ENCODE measurements at places on chromosomes 11 and 22. TPM values are rescaled to one million over a fixed set of nuclear protein-coding genes. Genes with fewer than 3 reads are reported as not detected.

DNA sequence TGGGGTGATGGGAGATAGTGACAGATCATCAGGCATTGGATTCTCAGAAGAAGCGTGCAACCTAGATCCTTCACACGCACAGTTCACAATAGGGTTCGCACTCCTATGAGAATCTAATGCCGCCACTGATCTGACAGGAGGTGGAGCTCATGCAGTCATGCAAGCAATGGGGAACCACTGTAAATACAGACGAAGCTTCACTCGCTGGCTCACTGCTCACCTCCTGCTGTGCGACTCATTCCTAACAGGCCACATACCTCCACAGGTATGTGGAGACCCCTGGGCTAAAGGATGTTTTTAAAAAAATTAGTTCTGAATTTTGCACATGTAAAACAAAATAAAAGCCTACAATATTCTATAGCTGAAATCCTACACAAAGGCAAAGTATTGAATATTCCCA is 20.5 kb upstream of the TEAD1 start:
- DNase-seq: no peak

THY1 gene
- total RNA-seq: 15.3 TPM

GRCh38 chr11:17794981-17795380 is 60.4 kb downstream of the KCNC1 start:
- DNase-seq: no peak

TNNT3 gene
- total RNA-seq: not detected

DNA sequence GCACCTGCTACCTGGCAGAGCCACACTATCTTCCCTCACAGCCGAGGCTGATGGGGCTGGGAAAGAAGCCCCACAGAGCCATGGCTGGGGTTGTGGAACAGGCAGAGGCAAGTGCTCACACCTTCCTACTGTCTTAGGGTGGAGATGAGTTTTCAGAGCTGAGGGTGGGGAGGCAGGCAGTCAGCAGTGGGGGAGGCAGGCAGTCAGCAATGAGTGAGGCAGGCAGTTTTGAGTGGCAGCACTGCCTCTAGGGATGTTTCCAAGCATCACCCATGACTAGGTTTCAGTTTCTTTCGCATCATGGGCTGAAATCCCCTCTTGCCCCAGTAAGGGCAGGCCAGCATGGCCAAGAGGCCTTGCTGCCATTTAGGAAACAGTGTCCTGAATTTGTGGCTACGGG is 41.6 kb upstream of the NTM start:
- no peak for DNase-seq

SMC1B gene
- not detected for total RNA-seq

GRCh38 chr11:116563028-116563711 is 209.6 kb downstream of the BUD13 start:
- peak; percentile 1 for DNase-seq

DNA sequence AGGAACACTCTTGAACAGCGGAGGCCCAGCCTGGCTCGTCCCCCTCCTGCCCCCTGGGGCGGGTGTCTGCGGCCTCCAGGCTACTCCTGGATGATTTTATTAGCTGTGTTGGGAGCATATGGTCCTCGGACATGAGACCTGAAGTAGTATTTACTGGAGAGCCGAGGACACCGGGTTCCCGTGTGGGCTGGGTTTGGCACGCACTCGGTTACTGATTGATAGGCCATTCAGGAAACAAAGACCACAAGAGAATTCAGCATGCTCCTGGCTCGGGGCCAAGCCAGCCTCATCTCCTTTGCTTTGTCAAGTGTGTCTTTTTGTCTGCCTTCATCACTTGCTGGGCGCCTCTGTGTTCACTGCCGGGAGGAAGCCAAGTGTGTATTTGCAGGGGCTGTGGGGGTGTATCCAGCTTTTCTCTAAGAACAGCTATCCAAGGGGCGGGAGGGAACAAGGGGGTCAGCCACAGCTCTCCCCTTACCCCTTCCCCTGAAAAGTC is 9.7 kb downstream of the FXYD2 start:
- peak; percentile 99 for DNase-seq

GRCh38 chr11:35324183-35324886 is 95.0 kb downstream of the SLC1A2 start:
- DNase-seq: peak; percentile 40

JRKL gene
- total RNA-seq: 16.0 TPM

DMC1 gene
- total RNA-seq: 2.0 TPM

DNA sequence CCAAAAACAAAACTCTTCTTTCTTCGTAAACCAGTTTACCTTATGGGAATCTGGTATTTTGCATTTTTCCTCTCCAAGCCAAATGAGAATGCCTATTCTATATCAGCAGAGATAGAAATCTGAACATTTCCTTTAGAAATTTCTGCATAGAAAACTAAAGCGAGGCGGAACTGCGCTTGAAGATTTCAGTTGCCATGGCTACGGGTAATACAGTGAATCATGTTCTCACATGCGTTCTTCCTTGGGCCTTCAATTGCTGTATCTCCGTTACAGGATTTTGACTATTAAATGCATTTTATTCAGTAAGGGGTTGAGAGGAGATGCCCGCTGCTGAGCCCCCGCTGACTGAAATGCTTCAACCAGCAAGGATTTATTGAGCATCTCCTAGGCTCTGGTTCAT is 108.2 kb upstream of the CRYBB3 start:
- no peak for DNase-seq

DNA sequence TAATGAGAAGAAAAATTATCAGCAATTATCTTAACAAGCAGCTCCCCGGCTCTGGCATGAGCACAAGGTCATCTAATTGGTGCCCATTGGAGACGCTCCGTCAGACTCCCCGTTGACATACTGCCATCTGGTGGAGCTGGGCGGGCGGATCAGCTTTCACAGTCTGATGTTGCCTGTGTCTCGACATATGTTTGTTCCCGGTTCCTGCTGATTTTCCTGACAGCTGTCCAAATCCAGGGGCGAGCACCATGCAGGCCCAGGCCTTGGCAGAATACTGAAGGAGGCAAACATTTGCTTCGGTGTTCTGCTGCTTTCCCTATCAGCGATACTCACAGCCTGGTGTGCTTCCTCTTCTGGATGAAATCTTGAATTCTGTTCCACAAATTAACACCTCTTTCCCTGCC is 43.8 kb upstream of the BARX2 start:
- DNase-seq: peak; percentile 59

GRCh38 chr22:30893434-30894370 is 74.9 kb downstream of the MORC2 start:
- no peak for DNase-seq

GRCh38 chr22:47444746-47445065 is 682.3 kb downstream of the TBC1D22A start:
- no peak for DNase-seq
